Pons (tissue), 1 donor: ENCODE measurements at places on chromosomes 11 and 22.
A peak's percentile ranks its signal among the peaks of the same experiment; 100 is the strongest.

DNA sequence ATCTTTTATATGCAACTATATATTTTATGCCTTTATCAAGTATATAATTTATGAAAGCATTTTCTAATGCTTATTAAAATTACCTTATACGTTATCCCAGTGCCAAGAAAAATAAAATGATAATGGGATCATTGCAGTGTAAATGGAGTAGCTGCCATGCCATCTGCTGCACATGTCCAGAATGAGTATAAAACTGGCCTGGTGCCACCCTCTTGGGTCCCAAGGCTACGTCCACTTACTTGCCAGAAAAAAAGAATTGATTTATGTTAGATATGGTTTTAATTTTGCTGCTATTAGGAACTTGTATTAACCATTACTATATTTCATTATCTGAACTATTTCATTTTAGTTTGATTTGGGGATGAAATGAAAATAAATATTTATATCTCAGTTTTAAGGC lies 1127.1 kb upstream of the CNTN5 start:
- no peak for DNase-seq

- DNase-seq = no peak
Measured at GRCh38 chr11:32034680-32035079, 56.2 kb upstream of the RCN1 start.

GRCh38 chr11:11155962-11156815 lies 196.9 kb downstream of the CSNK2A3 start:
- DNase-seq = no peak

GRCh38 chr11:113234888-113235287 lies 79.5 kb upstream of the TTC12 start:
- DNase-seq = peak; percentile 66

GRCh38 chr11:46889689-46890475 lies 28.5 kb downstream of the LRP4 start:
- DNase-seq = peak; percentile 84
